Activated CD4-positive, alpha-beta memory T cell treated with anti-CD3 and anti-CD28 coated beads, Interleukin-2, amount 10 ng/mL, durations not matched to agents 7 days and 5 days (primary cell): ENCODE measurements at places on chromosomes 6 and 20. TPM values are rescaled to one million over a fixed set of nuclear protein-coding genes. Genes with fewer than 3 reads are reported as not detected.

DNA sequence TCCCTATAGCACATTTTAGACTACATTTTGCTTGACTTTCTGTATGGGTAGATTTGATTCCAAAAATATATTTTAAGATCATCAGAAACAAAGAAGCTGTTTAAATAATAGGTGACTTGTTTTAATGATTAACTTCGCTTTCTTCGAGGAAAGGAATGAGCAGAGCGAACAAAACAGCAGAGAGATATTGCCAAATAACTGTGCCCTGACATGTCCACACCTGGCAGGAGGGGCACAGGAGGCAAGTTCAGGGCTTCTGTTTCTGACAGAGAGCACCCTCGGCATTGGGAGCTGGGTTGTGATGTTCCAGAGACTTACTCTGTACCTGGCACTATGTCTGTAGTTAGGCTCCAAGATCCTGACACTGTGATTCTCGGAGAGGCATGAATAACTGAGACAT, 155.7 kb upstream of the SASH1 start:
- no peak for DNase-seq

DNA sequence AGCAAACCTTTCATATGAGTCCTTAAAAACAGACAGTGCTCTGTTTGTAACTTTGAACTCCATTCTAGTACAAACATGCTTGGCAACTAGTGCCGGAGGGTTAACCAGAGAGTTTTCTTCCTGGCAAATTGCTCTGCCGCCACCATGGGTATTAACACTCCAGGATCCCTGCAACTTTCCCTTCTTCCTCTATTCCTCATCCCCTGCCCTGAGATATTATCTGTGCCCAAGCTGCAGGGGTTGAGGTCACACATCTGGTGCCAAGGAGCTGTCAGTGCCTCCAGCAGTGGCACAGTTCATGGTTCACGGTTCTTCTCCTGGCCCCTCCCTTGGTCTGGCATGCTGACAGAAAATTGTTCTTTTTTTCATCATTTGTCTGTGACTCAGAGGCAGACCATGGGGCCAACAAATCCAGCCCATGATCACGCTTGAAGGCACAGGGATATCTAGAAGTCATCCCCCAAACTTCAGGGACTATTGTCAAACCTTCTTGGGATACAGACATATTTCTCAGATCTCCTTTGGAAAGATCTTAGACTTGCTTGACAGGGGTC, 77.5 kb downstream of the ATXN1 start:
- no peak for DNase-seq

GRCh38 chr20:33820362-33820761, 9.2 kb downstream of the CHMP4B start:
- DNase-seq, result no peak

- no peak for DNase-seq
Observed at GRCh38 chr6:35059596-35060345, 81.4 kb downstream of the TCP11 start.

Gene COL9A3
- total RNA-seq, result not detected

Gene PHF1
- total RNA-seq, result 51.4 TPM
